ENCODE measurements at places on chromosomes 1 and 21.

DNA sequence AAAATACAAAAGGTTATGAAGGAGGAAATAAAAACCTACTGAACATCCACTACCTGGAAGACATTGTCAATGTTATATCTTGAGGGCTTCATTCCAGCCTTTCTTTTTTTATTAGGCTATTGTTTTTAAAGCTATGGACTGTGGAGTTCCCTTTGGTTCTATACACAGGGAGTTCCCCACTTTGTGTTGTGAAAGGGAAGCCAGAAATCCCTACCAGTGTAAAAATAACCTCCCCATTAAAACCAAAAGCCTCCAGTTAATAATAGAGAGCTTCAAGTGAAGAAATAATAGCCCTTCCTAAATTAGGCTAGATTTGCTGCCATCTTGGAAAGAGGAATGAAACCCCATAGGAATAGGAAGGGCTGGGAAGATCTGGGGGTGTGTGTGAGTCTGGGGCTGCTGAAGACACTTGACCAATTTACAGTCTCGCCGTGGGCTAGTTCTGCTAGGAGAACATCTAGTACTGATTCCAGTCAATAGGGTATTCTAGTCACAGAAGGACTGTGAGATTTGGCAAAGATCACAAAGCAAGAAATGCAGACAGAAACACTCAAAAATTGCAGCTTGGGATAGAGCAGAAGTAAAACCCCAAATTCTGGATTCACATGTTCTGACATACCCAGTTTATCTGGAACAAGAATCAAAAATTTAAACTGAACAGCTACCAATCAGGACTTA lies 32.4 kb upstream of the PTGFRN start:
- no peak for DNase-seq

DNA sequence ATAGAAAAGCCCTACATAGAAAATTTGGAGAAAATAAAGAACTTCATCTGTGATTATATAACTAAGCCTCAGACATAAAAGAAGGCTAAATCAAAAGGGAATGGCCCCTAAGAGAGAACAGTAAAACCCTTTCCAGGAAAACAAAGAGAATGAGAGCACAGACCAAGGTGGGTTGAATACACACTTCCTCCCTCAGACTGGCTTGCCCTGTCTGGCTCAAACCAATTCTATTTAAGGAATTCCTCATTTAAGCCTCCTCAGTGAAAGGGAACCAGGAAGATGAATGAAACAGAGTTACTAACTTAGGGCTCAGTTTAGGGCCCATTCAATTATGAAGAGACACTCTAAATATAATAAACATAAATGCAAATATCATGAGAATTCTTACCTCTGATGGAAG lies 10.6 kb upstream of the SYT14 start:
- no peak for DNase-seq

- DNase-seq = no peak
Measured at GRCh38 chr1:30409476-30410152, 313.8 kb downstream of the MATN1 start.

GRCh38 chr1:50424884-50425375 lies 1.7 kb upstream of the DMRTA2 start:
- DNase-seq = no peak

DNA sequence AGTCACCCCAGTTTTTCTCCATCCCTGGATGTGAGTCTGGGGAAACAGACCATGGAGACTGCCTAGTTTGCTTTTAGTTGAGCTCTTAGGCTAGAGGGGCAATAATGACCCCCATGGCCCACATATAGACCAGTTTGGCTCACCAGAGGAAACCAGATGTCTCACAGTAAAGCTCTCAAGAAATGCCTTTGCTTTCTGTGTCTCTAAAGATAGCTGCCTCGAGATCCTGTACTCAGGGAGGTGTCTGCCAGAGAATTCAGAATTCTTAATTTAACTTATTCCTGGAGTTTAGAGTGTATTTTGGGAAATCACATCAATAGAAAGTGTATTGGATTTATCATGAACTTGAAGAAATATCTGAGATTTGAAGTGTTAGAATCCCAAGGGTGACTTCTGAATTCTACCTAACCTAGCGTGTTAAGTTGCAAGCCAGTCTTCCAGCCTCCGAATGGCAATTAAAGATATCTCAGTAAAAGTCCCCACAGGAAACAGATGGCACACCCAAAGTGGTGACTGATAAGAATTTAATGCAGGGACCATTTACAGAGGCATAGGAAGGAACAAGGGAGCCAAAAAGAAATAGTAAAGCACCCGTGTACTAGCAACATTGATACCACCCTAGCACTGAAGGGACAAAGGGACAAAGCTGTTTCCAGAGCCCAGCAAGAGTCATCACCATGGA lies 37.1 kb downstream of the STYXL2 start:
- DNase-seq = no peak

DNA sequence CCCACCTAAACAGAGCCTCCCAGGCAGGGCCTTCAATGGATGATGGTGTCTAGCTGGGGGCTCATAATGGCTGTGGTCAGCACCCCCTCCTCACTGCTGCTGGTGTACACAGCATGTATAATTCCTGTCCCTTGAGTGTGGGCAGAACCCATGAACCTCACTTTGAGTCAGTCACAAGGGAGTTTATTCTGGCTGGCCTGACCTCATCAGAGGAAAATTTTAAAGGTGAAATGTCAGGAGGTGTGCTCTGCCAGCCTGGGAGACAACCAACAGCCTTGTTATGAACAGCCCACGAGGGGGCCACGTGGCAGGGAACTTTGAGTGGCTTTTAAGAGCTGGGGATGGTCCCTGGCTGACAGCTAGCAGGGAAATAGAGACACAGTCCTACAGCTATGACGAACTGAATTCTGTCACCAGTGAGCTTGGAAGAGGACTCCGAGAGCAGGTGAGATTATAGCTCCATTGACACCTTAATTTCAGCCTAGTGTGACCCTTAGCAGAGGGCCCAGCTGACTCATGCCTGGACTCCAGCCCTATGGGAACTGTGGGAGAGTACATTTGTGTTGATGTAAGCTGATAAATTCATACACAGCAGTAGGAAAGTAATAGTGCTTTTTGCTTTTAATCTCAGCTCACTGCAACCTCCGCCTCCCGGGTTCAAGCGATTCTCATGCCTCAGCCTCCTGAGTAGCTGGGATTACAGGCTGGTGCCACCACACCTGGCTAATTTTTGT lies 73.5 kb upstream of the RUNX3 start:
- no peak for DNase-seq

DNA sequence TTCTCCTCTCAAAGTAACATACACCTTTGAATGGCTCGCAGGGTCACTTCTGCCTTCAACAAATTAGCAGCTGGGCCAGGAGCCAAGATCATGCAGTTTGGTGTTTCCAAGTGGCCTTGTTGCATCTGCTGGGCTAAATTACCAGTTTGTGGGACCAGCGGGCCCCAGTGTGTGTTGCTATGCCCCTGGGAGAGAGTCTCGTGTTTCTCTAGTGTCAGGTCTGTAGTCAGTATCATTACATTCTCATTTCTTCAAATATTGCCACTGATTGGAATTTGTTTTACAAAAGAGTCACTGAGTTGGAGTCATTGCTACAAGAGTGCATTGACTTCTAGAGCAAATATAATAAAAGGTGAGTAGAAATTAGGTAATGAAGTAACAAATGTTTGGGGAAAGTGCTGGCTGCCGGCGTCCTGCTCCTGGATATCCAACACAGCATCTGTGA lies 35.5 kb downstream of the RHOU start:
- DNase-seq = no peak

GRCh38 chr1:48524892-48525467 lies 53.0 kb upstream of the SPATA6 start:
- DNase-seq = no peak

- no peak for DNase-seq
Measured at GRCh38 chr1:69221524-69221923, 346.2 kb upstream of the LRRC7 start.

- DNase-seq = no peak
Measured at GRCh38 chr1:54051933-54052430, 1.0 kb downstream of the TMEM59 start.

GRCh38 chr1:51247499-51247898 lies 11.4 kb downstream of the RNF11 start:
- no peak for DNase-seq

- DNase-seq = no peak
Measured at GRCh38 chr1:184186167-184186566, 134.6 kb downstream of the TSEN15 start.

DNA sequence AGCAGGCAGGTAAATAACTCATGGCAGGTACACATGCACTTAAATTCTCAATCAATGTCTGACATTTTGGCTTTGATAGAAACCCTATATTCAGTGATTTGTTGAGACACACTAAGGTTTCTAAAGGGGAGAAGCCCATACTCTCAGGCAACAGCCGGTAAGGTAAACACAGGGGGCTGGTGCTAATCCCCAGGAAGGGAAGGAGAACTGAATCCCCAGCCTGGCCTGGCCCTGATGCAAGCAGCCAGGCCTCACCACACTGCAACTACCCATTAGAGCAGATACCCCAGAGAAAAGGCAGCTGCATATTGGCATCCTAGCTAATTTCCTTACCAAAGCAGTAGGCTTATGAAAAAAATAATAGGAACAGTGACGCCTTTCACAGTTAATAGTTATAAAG lies 116.5 kb upstream of the LRRC7 start:
- no peak for DNase-seq

DNA sequence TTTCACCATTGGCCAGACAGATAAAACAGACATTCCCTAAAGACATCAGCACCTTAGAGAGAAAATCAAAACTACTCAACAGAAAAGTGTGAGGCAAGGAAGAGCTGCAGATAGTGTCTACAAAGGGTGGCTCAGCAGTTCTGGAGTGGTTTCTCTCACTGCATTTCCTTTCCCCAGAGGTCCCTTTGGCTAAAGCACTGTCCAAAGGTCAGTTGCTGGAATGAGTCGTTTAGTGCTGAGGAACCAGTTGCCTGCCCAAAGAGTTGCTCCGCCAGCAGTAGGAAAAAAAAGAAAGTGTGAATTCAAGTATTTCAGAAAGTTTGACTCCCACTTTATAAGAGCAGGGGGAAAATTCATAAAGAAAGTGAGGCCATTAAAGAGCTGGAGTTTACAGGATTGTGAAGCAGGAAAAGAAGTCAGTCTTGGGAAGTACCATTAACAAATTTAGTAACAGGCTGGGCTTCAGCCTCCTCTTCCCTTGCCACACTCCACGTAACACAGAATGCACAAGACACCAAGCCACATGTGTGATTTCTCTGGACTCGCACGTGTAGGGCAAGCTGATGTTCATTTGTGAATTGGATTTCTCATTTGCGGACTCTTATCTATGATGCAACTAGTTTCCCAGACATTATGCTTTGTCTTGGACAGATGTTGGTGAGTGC lies 122.2 kb downstream of the RUNX1 start:
- no peak for DNase-seq

DNA sequence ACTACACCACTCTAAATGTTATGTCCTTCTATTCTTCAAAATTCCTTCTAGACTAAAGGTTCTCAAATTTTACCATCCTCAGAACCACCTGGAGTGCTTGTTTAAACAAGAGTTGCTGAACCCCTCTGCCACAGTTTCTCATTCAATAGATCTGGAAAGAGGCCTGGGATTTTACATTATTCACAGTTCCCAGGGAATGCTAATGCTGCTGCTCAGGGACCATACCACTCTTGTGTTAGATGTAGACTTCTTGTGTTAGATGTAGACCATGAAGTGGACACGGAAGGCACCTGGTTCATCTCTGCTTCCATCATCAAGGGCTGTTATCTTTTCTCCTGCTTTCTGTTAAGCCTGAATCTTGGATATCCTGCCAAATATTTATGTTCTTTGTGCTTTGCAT lies 31.3 kb upstream of the CCN1 start:
- no peak for DNase-seq

DNA sequence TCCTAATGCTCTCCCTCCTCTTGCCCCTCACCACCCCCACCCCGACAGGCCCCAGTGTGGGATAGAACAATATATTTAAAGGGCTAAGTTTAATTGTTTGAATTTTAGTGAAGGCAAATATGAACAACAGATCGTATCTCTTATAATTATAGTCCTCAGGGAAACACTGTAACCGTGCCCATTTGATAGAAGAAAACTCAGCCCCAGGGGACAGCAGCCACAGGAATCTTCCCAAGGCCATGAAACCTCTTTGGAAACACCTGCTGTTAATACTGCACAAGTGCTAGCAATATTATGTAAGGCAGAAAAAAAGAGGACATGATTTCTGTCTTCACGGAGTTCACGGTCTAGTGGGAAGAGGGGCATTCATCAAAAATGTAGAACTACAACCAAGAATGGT lies 142.2 kb downstream of the URB2 start:
- DNase-seq = no peak

DNA sequence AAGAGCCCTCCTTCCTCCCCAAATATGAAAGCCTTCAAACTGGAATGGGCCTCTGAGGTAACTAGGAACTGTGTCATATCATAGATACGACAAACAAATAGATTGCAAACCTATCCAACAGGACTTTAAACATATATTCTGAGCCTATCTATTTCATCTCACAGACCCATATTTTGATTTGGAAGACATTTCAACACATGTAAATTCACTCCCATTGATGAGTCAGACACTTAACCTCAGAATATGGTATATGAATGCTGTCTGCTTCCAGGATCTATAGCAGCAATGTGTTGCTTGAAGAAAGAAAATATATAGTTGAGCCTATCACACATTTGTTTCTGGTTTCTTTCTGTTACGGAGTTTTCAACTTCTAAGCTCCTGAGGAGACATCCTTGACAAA lies 221.9 kb upstream of the SAMSN1 start:
- DNase-seq = no peak

DNA sequence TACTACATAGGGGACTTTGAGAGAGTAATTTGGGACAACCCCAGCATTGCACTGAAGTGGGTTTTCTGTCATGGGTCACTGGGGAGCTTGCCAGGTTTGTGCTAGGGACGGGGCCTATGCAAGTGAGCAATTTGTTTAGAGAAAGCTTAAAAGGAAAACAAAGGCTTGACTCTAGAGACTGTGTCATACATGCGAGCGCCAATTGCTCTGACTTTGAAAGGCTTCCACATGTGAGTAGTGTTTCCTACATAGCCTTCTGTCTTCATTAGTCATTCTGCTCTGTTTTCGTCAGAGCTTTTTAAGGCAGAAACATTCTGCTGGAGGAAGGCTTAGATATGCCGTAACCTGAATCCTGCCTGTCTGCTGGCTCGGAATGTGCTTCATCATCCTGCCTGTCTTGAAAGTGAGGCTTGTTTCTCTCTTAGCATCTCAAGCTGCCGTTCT lies 28.4 kb downstream of the TRIM45 start:
- DNase-seq = no peak

DNA sequence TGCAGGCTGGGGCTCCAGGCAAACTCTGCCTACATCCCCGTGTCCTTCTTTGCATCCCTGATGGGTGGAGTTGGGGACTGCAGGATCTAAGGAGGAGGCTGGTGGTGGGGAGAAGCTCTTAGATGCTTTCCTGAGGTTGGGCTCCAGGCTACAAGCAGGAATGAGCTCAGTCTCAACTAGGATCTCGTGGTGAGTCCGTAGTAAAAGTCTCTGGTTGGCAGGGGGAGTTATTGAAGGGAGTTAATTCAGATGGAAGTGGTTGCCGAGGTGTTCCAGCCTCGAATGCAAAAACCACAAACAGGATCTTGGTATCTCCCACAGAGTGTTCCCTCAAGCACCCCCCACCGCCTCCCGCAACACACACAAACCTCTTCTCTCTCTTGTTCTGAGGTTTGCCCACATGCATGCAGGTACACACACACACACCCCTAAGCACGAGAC lies 35.0 kb downstream of the TMCC2 start:
- no peak for DNase-seq

- no peak for DNase-seq
Measured at GRCh38 chr21:42055425-42055824, 15.7 kb upstream of the UMODL1 start.

GRCh38 chr1:9715536-9716226 lies 64.2 kb downstream of the PIK3CD start:
- peak; percentile 47 for DNase-seq

- DNase-seq = no peak
Measured at GRCh38 chr1:74429580-74429979, 82.8 kb downstream of the LRRC53 start.

- no peak for DNase-seq
Measured at GRCh38 chr1:193183019-193183627, 3.3 kb downstream of the B3GALT2 start.

All from activated T-cell treated with anti-CD3 and anti-CD28 coated beads for 1 hour (primary cell).